Activated naive CD8-positive, alpha-beta T cell treated with anti-CD3 and anti-CD28 coated beads, Interleukin-2, amount 10 ng/mL, durations not matched to agents 7 days and 5 days (primary cell): ENCODE measurements at places on chromosomes 2 and 18. TPM values are rescaled to one million over a fixed set of nuclear protein-coding genes. Genes with fewer than 3 reads are reported as not detected.

Gene ATG9A
- 62.1 TPM for total RNA-seq

Gene REL
- total RNA-seq: 27.9 TPM

Gene TGFBRAP1
- total RNA-seq: 19.3 TPM

Gene SLC19A3
- total RNA-seq: not detected

- DNase-seq: no peak
These were observed 460.2 kb upstream of the HS6ST1 start for GRCh38 chr2:128778843-128779242.

DNA sequence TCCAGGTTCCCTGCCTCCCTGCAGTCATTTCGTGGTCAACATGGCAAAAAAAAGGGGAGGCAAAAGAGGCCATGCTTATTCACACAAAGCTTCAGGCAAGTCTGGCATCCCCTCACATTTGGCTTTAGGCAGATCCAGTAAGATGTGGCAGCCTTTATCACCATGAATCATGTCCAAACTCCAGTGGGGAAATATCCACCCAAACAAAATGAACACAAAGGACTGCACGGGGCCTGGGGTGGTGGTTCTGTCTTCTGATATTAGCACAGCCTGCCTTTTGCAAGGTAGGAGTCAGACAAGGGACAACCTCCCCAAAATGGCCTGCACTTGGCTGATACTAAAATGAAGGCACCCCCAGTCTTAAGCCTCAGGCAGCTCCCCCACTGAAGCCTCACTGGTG is 129.9 kb downstream of the ZBTB7C start:
- no peak for DNase-seq

DNA sequence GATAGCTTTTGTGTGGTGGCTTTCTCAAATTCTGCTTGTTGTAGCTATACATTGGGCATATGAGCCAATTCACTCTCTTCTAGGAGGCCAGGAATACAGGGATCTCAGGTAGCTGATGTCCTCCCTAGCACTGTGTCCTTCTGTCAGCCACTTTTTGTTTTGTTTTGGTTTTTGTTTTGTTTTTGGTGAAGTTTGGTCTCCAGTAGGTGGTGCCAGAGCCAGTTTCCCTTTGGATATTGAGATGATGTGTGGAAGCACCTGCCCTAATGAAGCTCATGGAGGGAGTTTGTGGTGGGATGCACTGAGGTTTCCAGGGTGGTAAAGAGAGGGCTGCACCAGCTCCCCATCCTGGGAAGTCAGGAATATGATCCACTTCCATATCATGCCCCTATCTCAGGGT is 100.5 kb upstream of the VWC2L start:
- DNase-seq: no peak

- DNase-seq: no peak
These were observed 461 bp downstream of the PRADC1 start for GRCh38 chr2:73232403-73233153.
